ENCODE measurements at places on chromosomes 3 and 15.

DNA sequence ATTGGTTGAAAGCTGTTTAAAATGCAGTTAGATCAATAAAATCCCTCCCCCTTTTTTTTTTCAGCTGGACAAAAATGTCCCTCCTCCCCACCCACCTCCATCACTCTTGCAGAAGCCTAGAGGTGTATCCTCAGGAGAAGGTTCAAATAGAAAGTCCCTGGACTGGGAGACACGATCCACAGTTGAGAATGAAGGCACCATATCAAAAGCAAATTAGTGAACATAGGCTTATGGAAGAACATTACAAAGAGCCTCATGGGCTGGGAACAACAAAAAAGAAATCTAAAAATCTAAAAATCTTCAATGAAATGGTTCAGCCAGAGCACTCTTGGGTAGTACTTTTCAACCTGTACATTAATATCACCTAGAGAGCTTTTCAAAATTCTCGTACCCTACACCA lies 46.2 kb downstream of the GHSR start:
- DNase-seq = no peak

GRCh38 chr15:44794072-44794471 lies 57.7 kb downstream of the TRIM69 start:
- no peak for DNase-seq

GRCh38 chr3:122074621-122075265 lies 19.6 kb downstream of the CD86 start:
- peak; percentile 86 for DNase-seq

GRCh38 chr3:143755978-143756377 lies 92.3 kb downstream of the SLC9A9 start:
- DNase-seq = no peak

DNA sequence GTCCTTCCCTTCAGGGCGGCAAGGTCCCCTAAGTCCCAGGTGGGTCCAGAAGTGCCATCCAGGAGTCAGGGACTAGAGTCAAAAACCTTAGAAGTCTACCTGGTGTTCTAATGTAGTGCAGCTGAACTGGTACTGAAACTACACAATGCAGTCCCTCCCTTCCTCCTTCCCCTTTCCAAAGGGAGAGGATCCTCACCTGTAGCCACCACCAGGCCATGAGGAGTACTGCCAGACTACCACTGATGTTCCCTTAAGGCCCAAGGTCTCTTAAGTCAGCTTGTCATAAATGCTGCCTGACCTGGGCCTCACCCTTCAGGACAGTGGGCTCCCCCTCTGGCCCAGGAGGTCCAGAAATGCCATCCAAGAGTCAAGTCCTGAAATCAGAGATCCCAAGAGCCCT lies 98.9 kb downstream of the ULK4 start:
- DNase-seq = no peak

GRCh38 chr3:30667280-30667651 lies 60.9 kb downstream of the TGFBR2 start:
- DNase-seq = peak; percentile 55

DNA sequence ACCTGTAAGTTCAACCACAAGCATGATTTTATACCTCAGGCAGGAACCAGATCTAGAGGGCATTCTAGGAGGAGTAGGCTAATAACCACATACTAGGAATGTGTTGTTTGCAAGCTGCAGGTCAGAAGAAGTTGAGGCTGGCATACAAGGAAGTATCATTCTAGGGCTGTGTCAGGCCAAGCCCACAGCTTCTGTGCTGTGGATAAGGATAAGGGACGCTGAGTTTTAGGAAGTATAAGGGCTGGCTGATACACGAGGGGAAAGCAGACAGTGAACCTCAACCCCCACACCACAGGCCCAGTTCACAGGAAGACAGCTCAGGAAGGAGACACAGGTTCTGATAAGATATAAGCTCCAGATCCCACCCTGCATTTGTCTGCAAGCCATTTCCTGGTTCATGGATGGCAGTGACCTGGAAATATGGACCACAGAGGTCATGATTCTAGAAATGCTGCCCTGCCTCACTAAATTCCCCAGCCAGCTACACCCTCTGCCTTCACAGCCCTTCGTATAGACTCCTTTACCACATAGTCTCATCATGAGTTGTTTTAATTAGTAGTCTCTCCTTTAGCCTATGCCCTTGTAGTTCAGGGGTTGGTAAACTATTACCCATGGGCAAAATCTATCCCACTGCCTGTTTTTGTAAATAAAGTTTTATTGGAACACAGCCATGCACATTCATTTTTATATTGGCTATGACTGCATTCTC lies 260.7 kb downstream of the OPA1 start:
- DNase-seq = no peak

- no peak for DNase-seq
These were observed 29.3 kb upstream of the ST3GAL6 start for GRCh38 chr3:98733812-98734281.

- DNase-seq = no peak
These were observed 332.0 kb downstream of the FHIT start for GRCh38 chr3:60919296-60919695.

GRCh38 chr15:68208636-68209240 lies 3.6 kb upstream of the CALML4 start:
- DNase-seq = no peak

DNA sequence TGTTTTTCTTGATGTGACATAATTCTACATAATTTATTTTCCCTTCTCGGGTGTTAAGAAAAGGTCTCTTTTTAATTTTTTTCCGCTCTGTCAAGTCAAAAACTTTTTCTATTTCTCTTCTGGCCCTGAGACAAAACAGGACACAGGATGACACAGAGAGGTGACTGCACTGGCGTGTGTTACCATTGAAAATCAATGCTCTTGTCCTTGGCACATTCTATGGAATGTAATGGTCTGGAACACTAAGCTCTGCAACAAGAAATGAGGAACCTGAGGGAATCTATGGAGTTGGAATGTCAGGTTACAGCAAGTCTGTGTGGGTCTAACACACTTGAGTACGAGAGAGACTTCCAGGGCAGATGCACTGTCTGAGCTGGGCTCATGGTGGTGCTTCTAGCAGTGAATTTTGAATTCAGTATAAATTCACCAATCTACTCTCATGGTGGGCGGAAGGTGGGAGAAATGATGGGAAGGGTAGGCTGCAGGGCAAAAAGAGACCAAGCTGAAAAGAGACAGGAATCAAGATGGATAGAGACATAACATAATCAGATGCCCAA lies 508.3 kb downstream of the TUSC7 start:
- no peak for DNase-seq

DNA sequence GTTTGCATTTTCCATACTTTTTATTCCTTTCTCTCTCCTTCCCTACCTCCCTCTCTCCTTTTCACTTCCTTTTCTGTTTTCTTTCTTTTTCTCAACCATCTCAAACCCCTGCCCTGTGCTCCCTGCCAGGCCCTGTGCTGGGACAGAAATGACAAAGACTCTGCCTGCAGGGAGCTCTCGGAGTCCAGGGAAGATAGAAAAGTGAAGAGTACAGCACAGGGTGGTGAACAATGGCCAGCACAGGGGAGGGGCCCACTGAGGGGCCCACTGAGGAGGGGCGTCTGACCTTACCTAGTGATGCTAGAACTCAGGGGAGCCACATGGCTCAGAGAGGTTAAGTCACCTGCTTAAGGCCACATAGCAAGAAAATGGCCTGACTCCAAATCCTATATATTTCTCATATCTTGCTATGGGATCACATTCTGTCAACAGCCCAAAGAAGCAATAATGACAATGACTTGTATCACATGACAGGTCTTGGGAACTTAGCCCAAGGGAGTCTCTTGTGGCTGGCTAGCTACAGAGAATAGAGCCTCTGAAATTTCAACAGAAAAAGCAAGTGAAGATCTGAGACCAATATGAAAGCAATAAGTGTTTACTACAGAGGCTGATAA lies 44.3 kb upstream of the ATP2B2 start:
- DNase-seq = no peak

Measured in activated CD4-positive, alpha-beta T cell treated with anti-CD3 and anti-CD28 coated beads, Interleukin-2, Interleukin-4, amounts not matched to agents 100 ng/mL and 50 ng/mL, durations not matched to agents 16 hours and 8 hours (primary cell).